Left ventricle myocardium superior (tissue), 1 donor: ENCODE measurements at places on chromosomes 3 and 15.

- DNase-seq: peak; percentile 66
Measured at GRCh38 chr3:102673271-102674115, 238.7 kb downstream of the ZPLD1 start.

DNA sequence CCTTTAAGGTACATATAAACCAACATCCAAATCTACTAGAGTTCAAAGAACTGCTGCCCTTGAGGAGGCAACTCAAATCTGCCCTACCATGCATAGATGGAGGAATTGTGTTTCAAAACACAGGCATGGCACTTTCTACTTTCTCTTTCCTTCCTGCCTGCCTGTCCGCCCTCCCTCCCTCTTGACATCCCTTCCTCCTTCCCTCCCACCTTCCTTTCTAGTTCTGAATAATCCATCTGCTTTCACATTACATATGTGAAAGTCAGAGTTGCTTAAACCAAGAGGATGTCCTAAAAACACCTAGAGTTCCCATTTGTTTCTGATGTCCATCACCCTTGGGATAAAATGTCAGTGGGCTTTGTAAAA is 537.6 kb downstream of the FOXP1 start:
- DNase-seq: no peak

DNA sequence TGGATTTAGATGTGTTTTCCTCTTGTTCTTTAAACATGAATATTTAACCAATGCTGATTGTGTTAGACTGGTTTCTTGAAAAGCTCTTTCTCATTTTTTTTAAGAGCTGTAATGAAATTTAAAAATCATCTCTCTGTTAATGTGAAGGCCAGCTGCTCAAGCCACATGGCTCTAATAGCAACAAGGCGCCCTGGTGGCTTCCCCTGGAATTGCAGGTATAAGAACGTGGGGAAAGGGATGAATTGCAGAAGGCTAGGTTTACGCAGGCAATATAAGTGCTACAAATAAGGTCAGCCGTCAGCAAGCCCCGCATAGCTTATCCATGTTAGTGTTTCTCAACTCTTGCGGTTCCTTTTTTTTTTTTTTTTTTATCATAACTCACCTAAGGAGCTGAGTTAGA is 108.5 kb downstream of the SAMMSON start:
- no peak for DNase-seq

- DNase-seq: no peak
Measured at GRCh38 chr3:32349184-32349583, 42.5 kb upstream of the CMTM7 start.

GRCh38 chr3:169283951-169284350 is 379.6 kb downstream of the MECOM start:
- DNase-seq: no peak

GRCh38 chr3:44198284-44199269 is 43.1 kb upstream of the TOPAZ1 start:
- DNase-seq: peak; percentile 45

- DNase-seq: no peak
Measured at GRCh38 chr3:61912158-61912557, 350.8 kb downstream of the PTPRG start.
